Camera-type eye (tissue), 1 donor: ENCODE measurements at places on chromosomes 4 and X. TPM values are rescaled to one million over a fixed set of nuclear protein-coding genes. Genes with fewer than 3 reads are reported as not detected.

ZAR1 gene
- 0.44 TPM for total RNA-seq

MGARP gene
- 98.1 TPM for total RNA-seq

FRMD7 gene
- 1.4 TPM for total RNA-seq

DLG3 gene
- 67.5 TPM for total RNA-seq

CT45A5 gene
- total RNA-seq: not detected

SHROOM3 gene
- total RNA-seq: 51.4 TPM

UGT2B15 gene
- total RNA-seq: not detected

CFAP99 gene
- not detected for total RNA-seq

SPANXN4 gene
- total RNA-seq: not detected

DTHD1 gene
- not detected for total RNA-seq

UGT2B10 gene
- total RNA-seq: not detected

RHOXF1 gene
- not detected for total RNA-seq

UTP14A gene
- 14.1 TPM for total RNA-seq

ERCC6L gene
- 2.7 TPM for total RNA-seq

AKAP14 gene
- not detected for total RNA-seq

KIF4A gene
- 7.6 TPM for total RNA-seq

REST gene
- total RNA-seq: 53.6 TPM

SHROOM2 gene
- total RNA-seq: 23.6 TPM

CXorf66 gene
- not detected for total RNA-seq

GPRASP2 gene
- 78.6 TPM for total RNA-seq

TCEAL6 gene
- 3.2 TPM for total RNA-seq

FGG gene
- not detected for total RNA-seq

ARHGAP6 gene
- total RNA-seq: 9.3 TPM

STARD8 gene
- total RNA-seq: 10.2 TPM

FAM53A gene
- 4.1 TPM for total RNA-seq

UGT2B11 gene
- total RNA-seq: not detected

TGIF2LX gene
- not detected for total RNA-seq

BTC gene
- 8.0 TPM for total RNA-seq

TMSB15A gene
- 24.7 TPM for total RNA-seq

AMOT gene
- 30.5 TPM for total RNA-seq

GIMD1 gene
- 0.49 TPM for total RNA-seq

FMR1 gene
- total RNA-seq: 97.9 TPM

CCNB3 gene
- total RNA-seq: 10.1 TPM

SPANXA1 gene
- not detected for total RNA-seq

HSFX2 gene
- not detected for total RNA-seq

NUDT11 gene
- 18.8 TPM for total RNA-seq

HTN1 gene
- total RNA-seq: not detected

PCDH7 gene
- total RNA-seq: 84.9 TPM

BBS12 gene
- 13.9 TPM for total RNA-seq

NCAPG gene
- total RNA-seq: 21.6 TPM
